Activated T-cell treated with anti-CD3 and anti-CD28 coated beads, Interleukin-2, amount 50 U/mL, for 4 hours (primary cell): ENCODE measurements at places on chromosomes 5 and 9. TPM values are rescaled to one million over a fixed set of nuclear protein-coding genes. Genes with fewer than 3 reads are reported as not detected.

CFAP90 gene
- total RNA-seq, result not detected

ZCCHC10 gene
- 33.9 TPM for total RNA-seq

SNAPC3 gene
- total RNA-seq, result 17.1 TPM

KCTD16 gene
- not detected for total RNA-seq

LCN12 gene
- 1.2 TPM for total RNA-seq

CNOT6 gene
- 30.4 TPM for total RNA-seq

STOM gene
- total RNA-seq, result 41.9 TPM

NR2F1-AS1 gene
- not detected for total RNA-seq

IFNA2 gene
- not detected for total RNA-seq

CD74 gene
- total RNA-seq, result 241 TPM

GALT gene
- total RNA-seq, result 37.7 TPM

ERCC8 gene
- 8.9 TPM for total RNA-seq

C1QTNF2 gene
- total RNA-seq, result not detected

LPAR1 gene
- 0.15 TPM for total RNA-seq

TRPM6 gene
- total RNA-seq, result 0.18 TPM

BARX1 gene
- not detected for total RNA-seq

CEL gene
- total RNA-seq, result 3.1 TPM

CER1 gene
- total RNA-seq, result not detected

MORN5 gene
- not detected for total RNA-seq

DENND4C gene
- 9.7 TPM for total RNA-seq

HSD17B3 gene
- total RNA-seq, result not detected

TRIM14 gene
- total RNA-seq, result 40.6 TPM

SLC44A1 gene
- 5.4 TPM for total RNA-seq

SLC2A6 gene
- 4.9 TPM for total RNA-seq

SPTAN1 gene
- total RNA-seq, result 118 TPM

SPINK7 gene
- not detected for total RNA-seq

SEMA4D gene
- 248 TPM for total RNA-seq

KIAA1958 gene
- total RNA-seq, result 6.7 TPM

C5orf52 gene
- not detected for total RNA-seq

WDR31 gene
- 0.48 TPM for total RNA-seq

MUSK gene
- total RNA-seq, result not detected

TRIM36 gene
- not detected for total RNA-seq

ANKRD31 gene
- 0.41 TPM for total RNA-seq

ABL1 gene
- total RNA-seq, result 38.8 TPM

ACOT12 gene
- total RNA-seq, result not detected

MSMP gene
- 0.84 TPM for total RNA-seq

EIF4EBP3 gene
- total RNA-seq, result 10.8 TPM

C1QTNF3 gene
- total RNA-seq, result 0.76 TPM

GPR150 gene
- total RNA-seq, result 0.53 TPM

SLC25A46 gene
- total RNA-seq, result 60.4 TPM

FBLL1 gene
- not detected for total RNA-seq

LRRTM2 gene
- 0.05 TPM for total RNA-seq

SLC2A8 gene
- 1.9 TPM for total RNA-seq

CTSL gene
- 14.4 TPM for total RNA-seq

INSYN2B gene
- total RNA-seq, result not detected

GLDC gene
- 3.6 TPM for total RNA-seq

RALGDS gene
- total RNA-seq, result 45.2 TPM

CFAP77 gene
- not detected for total RNA-seq

ZNF484 gene
- total RNA-seq, result 4.1 TPM
